ENCODE measurements at places on chromosomes 3 and 15.

DNA sequence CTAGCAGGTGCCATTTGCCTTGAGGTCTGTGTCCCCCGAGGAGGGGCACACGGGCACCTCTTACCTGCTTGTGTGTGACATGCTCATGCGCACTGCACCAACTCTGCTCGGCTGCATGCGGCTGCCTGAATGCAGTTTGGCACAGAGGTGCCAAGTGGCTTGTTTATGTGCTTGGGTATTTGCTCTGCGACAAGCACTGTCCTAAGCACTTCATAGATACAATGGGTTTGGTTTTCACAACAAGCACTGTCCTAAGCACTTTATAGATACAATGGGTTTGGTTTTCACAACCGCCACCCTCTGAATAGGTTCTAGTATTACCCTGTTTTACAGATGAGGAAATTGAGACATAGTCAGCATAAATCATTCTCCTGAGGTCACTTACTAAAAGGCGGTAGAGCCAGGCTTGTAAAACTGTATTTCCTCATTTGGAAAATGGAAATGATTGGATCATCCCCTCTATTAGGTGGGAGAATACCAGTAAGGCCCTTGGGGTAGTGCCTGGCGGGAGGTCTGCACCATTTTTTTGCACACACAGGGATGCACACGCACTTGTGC is 487 bp downstream of the ITIH4 start:
- DNase-seq: no peak
- H3K36me3 ChIP-seq: peaks cover 1% of the 10 kb centered on the region
- no peaks in the 10 kb centered on the region for H3K27me3 ChIP-seq
- no peak overlapping the region for H3K27ac ChIP-seq
- no peak overlapping the region for H3K4me3 ChIP-seq
- H3K4me1 ChIP-seq: peaks cover 2% of the 10 kb centered on the region

DNA sequence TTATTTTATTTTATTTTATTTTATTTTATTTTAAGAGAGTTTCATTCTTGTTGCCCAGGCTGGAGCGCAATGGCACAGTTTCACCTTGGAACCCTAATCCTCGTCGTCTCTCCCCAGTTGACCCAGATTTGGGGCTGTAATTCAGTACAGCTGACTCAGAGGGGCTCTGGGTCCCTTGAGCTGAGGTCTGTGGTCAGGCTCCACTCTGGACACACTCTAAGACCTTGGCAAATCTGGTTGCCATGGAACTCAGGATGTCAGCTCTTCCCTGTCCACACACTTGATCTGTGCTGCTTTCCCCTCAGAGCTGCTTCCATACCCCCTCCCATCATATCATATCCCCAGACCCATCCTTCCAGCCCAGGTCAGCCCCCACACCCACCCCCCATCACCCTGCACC is 675 bp upstream of the CYP11A1 start:
- no peak overlapping the region for H3K4me3 ChIP-seq
- no peak for DNase-seq
- H3K27me3 ChIP-seq: peaks cover 47% of the 10 kb centered on the region
- H3K27ac ChIP-seq: no peak overlapping the region

DNA sequence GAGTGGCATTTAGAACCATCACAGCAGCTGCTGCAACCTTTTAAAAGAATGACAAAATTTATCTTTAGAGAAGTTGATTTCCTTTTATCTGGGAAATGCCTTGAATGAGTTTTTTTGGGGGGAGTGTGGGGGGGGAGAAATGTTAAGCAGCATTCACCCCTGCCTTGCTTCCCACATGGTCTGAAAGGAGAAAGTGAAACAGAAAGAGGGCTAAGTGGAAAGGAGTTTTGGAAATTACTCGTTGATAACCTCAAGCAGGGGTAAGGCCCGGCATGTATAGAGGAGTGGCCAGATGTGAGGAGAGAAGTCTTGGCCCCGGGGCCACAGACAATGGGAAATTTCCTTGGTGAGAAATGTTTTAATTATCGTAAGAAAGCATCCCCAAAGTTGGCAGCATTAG is 23.5 kb downstream of the B3GALNT1 start:
- H3K36me3 ChIP-seq: no peaks in the 10 kb centered on the region
- H3K4me1 ChIP-seq: peaks cover 6% of the 10 kb centered on the region
- H3K27ac ChIP-seq: no peak overlapping the region
- no peaks in the 10 kb centered on the region for H3K27me3 ChIP-seq
- no peak overlapping the region for H3K4me3 ChIP-seq

DNA sequence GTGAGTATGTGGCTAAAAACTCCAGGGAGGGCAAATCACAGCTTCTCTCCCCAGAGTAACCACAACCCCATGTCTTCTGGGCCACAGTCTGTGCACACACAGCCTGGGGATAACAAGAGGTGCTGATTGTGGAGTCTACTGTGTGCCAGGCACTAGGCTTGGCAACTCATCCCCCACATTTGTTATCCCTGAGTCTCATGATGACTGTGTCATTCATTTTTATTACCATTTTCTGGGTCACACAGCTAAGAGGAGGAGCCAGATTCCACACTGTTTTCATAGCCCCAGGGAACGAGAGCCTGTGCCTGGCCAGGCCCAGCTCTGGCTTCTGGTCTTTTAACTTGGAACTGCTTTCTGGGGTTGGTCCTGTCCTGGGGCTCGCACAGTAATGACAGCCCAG is 34.5 kb downstream of the ESYT3 start:
- H3K4me3 ChIP-seq: no peak overlapping the region
- no peaks in the 10 kb centered on the region for H3K36me3 ChIP-seq
- no peak overlapping the region for H3K27ac ChIP-seq
- peaks cover 23% of the 10 kb centered on the region for H3K27me3 ChIP-seq
- H3K4me1 ChIP-seq: no peaks in the 10 kb centered on the region

Data from T-helper 17 cell (primary cell).